ENCODE measurements at places on chromosomes 16 and 17.

GRCh38 chr17:67018471-67019434 is 25.6 kb upstream of the CACNG1 start:
- DNase-seq: no peak

DNA sequence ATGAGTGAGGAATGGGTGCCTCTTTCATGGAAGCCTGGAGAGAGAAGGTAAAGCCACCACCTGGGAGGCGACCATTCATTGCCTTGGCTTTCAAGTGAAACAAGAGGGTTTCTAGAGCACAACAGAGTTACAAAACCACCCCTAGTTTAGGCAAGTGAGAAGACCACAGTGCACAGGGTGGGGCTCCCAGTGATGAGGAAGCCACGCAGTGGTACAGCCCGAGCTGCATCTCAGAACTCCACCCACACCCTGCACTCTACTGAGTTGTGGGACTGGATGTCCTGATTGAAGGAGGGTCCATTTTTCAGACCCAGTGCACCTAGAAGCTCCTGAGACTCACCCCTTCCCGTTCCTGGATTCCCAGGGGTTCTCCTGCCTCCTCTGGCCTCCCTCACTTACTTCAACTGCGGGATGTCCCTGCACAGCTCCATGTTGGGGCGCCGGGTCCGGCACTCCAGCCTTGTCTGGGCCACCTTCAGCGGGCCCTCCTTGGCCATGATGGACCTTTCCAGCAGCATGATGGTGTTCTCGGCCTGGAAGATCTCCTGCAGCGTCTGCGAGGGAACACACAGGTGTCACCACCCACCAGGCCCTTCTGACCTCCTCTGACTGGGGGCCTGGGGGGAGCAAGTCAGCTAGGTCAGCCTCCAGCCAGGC is 55.1 kb upstream of the EMP2 start:
- no peak for DNase-seq

- peak; percentile 39 for DNase-seq
These were observed 9.4 kb downstream of the CETP start for GRCh38 chr16:56970934-56971767.

GRCh38 chr16:58102665-58103392 is 26.4 kb downstream of the CFAP20 start:
- DNase-seq: peak; percentile 60

- no peak for DNase-seq
These were observed 10.4 kb downstream of the DCUN1D3 start for GRCh38 chr16:20889625-20890275.

- DNase-seq: no peak
These were observed 36.9 kb upstream of the C17orf78 start for GRCh38 chr17:37338847-37339246.

GRCh38 chr16:72939247-72939646 is 108.7 kb downstream of the ZFHX3 start:
- no peak for DNase-seq

GRCh38 chr17:17322516-17323510 is 19.6 kb downstream of the NT5M start:
- DNase-seq: no peak

DNA sequence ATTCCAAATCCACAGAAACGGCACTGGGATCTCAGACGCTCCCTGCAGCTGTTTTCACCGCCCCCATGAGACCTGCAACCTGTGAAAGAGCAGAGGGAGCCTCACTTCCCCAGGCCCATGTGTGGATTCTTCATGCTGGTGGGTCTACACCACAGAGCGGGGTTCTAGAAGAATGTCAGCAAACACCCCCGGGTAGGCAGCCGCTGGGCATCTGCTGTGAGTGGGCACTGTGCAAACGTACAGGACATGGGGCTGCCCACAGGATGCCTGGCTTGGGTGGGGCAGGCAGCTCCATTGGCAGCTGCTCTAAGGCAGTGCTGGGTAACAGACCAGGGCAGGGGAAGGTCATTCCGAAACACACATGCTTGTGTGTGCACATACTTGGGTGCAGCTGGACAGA is 174.9 kb downstream of the RBFOX3 start:
- no peak for DNase-seq

GRCh38 chr17:10993126-10993525 is 155.2 kb upstream of the PIRT start:
- DNase-seq: no peak

DNA sequence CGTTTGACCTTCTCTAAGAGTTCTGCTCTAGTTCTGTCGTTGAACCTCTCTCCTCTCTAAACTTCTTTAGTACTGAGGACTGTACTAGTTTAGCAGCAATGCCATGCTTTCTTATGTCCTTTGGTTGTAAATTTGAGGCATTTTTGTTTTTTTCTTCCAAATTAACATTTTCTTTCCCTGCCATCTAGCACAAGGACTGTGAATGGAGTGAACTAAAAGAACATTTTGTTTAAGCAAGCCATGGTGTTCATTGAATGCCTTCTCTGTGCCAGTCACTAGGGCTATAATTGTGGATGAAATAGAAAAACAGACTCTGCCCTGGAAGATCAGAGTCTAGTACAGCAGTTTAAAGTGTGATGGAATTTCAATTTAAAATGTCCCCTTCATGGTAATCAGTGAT is 137.9 kb downstream of the FTO start:
- no peak for DNase-seq

- no peak for DNase-seq
These were observed 11.1 kb downstream of the SMIM36 start for GRCh38 chr17:55500103-55500502.

GRCh38 chr16:89119661-89120141 is 26.0 kb downstream of the ACSF3 start:
- no peak for DNase-seq

DNA sequence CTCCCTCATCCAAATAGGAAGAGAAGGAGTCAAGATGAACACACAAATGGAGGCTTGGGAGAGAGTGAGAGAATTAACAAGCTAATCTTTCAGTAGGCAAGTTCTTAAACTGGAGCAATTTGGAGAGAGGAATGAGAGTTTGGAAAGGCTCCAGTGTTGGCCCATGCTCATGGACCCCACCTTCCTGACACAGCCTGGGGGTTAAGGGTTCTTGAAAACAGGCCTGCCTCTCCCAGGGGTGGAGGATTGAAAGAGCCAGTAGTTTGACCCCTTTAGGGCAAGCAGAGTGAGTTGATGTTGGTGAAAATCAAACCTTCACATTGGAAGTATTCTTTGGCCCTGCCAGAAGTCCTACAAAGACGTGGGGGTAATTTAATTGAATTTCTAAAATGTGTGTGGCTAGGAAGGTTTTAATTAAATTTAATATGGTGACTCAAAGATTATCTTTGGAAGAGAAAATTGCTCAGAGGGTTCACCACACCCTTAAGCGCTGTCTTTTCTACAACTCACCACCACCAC is 5.8 kb downstream of the HOXB3 start:
- DNase-seq: no peak

DNA sequence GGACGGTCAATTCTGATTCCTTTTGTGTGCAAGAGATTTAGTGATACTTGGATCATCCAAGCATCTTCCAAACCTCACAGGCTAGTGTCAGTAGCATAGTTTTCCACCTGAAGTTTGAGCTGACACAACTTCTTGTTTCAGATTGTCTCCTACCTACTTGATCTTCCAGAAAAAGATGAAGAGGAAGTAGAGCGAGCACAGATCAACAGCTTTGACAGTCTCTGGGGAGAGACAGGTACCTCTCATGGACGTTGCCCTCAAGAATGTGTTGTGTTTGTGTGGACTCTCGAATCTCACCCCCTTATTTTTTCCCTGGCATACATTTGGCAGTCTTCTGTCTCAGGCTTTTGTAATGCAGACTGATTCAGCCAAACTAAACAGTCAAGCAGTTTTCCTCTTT is 47.4 kb downstream of the CYB561 start:
- no peak for DNase-seq

GRCh38 chr16:19127205-19127604 is 13.4 kb downstream of the ITPRIPL2 start:
- DNase-seq: no peak

DNA sequence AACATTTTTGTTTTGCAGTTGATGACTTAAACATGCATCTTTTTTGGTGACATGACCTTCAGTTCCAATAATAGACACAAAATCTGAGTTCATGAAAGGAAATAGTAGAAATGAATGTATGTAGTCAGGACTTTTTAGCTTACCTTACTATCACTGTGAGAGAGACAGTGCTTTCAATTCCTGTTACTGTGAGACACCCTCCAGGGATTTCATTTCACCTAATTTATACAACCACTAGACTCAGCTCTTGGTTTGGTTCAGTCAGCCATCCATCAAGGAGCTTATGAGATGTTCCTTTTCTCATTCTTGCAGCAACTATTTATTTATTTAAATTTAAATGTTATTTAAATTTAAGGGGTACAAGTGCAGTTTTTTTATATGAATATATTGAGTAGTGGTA is 77.9 kb downstream of the MAP2K4 start:
- DNase-seq: no peak

DNA sequence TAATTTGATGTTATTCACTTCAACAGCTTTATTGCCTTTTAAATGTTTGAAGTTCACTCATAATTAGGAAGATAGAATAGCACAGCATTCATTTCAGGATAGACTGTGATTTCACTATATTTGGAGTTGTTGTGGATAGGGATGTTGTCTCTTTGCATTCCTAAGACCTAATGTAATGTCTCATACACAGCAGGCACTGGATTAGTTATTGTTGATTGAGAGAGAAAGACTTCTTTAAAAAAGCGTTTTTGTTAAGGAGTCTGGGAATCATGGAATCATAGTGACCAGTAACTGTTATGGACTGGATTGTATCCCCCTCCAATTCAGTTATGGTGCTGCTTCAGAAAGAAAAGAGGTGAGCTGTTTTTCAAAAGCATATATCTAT is 122.0 kb downstream of the USP22 start:
- no peak for DNase-seq

DNA sequence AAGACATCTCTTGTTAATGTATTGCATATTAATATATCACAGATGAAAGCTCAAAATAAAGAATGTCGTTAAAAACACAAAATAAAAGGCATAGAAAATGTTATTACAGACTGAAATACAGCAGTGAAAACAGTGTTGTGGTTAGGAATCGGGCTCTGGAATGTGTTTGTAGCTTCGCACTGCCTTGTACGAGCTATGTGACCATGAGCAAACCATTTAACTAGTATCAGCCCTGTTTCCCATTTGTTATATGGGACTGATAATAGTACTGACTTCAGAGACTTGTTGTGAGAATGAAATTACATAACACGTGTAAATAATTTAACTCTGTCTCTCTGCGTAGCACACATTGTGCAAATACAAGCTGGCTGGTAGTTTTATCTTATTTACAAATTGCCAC is 648 bp upstream of the RBFOX1 start:
- DNase-seq: no peak

GRCh38 chr16:27241658-27242057 is 26.9 kb downstream of the NSMCE1 start:
- DNase-seq: no peak

DNA sequence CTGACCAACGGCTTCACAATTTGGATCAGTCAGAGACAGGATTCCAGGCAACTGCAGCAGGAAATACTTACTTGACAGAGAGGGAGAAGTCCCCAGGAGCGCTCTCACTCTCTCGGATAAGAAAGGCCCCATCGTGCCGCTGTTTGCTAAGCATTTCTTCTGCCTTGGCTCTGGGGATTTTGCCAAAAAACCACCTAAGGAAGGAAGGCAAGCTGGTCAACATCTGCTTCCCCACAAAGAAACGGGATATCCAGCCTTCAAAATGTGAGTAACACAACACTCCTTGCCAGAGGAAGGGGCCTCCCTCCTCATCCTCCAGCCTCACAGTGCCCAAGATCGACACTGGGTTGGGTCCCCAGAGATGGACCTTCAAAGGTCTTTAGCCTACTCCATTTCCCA is 36.6 kb upstream of the SLC25A19 start:
- DNase-seq: no peak

GRCh38 chr17:82302568-82302963 is 14.8 kb downstream of the CD7 start:
- DNase-seq: no peak

Data from SK-N-DZ (cell line).